ENCODE measurements at places on chromosomes 11 and 22.

GRCh38 chr11:100825626-100826025 is 138.5 kb downstream of the ARHGAP42 start:
- DNase-seq, result no peak

GRCh38 chr11:64342869-64343745 is 3.1 kb downstream of the CCDC88B start:
- DNase-seq, result no peak

DNA sequence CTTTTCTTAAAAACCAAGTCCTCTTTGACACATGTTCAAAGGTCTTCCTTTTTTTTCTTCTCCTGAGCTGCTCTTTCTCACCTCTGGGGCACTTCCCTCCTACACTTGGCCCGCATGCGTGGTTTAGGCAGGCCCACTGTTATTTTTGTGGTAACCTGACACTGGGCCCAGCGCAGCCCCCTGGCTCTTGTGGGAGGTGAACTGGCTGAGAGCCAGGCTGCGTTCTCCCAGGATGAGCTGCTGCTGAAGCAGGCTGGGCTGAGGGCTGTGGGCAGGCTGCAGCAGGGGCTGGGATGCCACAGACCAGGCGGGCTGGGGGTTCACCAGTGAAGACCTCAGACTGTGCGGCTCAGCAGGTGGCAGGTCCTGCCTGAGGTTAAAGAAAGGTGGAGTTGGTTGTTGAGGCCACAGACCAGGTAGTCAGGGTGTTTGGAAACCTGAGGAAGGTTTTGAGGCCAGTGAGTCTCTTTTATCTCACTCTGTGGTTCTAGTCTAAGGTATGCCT is 72.4 kb downstream of the TEAD1 start:
- DNase-seq, result peak; percentile 92

DNA sequence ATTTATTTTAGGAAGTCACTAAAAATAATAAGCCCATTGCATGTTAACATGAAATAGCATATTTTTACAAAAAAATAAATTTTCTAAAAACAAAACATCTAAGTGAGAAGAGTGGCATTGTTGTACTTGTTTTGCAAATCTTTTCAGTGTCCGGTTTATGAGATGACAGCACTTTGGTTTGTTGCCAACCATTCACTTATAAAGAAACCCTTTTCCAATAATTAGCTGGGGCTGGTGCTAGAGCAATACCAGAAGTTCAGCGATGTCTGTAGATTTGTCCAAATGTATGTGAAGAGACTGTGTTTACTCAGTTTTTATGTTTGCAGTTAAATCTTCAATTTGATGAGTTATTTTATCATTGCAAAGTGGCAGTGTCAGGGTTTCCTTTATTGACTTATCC is 22.1 kb upstream of the KRTAP5-7 start:
- no peak for DNase-seq

- DNase-seq, result no peak
These were observed 246.4 kb upstream of the PDGFD start for GRCh38 chr11:104410336-104410735.

DNA sequence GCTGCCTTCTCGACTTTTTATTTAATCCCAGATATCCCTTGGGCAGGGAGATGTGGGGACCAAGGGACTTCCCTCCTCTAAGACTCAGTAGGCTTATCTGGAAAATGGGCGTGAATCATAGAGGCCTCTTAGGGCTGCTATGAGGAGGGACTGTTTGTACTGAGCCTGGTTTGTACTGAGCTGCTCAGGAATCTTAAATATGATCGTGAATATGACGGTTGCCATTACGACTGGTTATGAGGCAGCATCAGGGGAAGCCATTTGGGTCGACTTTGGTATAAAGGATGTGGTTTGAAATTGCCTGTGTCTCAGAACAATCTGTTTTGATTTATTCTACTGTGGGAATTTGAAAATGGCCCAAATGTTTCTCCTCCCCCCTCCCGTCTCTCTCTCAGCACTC is 20.6 kb downstream of the TSPAN18 start:
- no peak for DNase-seq

DNA sequence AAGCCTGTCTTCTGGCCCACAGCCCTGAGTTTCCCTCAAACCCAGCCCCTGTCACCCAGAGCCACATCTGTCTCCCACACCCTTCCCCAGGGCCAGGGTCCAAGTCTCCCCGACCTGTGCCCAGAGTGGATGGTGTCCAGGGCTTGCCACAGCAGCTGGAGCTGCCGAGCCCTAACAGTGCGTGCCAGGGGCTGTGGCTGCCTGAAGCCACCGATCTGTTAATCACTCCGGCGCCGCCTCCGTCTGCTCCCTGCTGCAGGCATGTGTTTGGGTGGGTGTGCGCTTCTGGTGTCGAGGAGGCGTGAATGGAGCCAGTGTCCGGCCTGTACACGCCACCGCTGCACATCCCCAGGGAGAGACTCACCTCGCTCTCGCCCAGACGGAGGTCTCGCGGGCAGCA is 26.1 kb downstream of the SHISAL1 start:
- DNase-seq, result no peak

DNA sequence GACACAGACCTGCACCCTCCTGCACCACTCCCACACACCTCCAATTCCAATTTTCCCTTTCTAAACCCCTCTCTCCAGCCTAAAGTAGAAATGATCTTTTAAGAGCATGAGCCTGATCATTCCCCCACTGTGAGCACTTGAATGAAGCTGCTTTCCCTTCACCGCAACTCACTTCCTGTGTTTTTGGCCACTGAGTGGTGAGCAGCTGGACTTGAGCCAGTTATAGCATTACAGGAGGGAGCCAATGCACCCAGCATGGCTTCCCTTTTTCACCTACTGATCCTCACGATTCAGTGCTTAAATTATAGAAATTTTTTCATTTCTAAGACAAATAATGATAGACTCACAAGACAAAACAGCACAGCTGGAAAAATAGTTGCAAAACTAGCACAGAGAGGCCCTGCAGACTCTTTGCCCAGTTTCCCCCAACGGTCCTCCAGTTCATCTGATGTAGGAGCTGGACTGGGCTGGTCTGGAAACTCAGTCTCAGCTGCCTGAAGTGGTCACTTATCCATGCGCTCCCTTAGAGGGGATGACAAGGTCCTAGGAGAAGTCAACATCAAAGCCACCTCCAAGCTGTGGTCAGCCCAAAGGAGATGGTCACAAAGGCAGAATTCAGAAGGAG is 9.7 kb upstream of the APOL4 start:
- peak; percentile 16 for DNase-seq

DNA sequence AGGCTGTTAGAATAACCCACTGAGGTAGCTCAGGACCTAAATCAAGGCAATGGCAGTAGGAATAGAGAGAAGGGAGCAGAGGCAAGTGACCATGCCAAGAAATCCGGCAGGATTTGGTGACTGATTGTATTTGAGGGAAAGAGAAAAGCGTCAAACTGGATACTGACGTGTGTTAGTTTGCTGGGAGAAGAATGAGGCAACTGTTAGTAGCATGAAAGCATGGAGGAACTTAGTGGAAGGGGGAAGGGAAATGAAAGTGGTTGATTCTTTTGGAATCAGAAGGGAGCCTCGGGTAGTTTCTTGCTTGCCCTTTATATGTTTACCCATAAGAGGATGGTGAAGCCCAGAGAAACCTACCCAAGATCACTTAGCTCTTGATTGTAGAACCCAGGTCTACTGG is 8.3 kb downstream of the PPFIBP2 start:
- DNase-seq, result no peak

GRCh38 chr11:35066030-35066429 is 72.9 kb upstream of the CD44 start:
- no peak for DNase-seq

GRCh38 chr22:50696799-50697561 is 24.4 kb downstream of the SHANK3 start:
- DNase-seq, result no peak

GRCh38 chr11:66116576-66117361 is 46.7 kb downstream of the PACS1 start:
- DNase-seq, result no peak

DNA sequence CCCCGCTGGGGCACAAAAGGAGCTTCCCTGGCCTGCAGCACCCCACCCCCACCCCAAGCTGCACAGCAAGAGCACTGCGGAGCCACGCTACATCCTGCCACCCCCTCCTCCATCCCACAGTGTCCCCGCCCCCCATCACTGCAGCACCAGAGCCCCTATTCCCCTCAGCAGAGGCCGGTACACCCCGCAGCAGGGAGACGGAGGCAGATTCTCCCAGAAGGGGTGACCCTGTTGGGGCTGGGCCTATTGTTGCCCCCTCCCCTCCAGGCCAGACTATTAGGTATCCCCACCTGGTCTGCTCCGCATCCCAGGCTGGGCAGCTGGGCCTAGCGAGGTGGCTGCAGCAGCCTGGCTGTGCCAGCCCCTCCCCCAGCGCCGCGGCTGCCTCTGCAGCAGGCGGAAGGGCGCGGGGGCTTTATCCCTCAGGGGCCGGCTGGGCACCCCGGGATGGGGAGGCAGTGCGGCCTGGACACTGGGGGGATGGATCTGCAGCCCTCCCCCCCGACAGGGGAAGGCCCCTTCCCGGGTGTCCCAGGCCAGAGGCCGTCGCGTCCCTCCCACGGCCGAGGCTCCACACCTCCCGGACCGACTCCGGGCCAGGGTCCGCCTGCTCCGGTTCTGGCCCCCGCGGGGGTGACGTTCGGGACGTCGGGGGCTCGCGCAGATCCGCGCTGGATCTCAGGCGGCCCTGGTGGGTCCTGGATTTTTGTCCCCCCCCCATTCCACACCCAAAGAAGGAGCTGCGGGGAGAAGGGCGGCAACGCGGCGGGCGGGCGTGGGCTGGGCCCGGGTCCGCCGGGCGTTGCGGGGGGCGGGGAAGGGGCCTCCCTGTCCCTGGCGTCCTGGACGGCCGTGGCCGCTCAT is 943 bp downstream of the DUSP8 start:
- no peak for DNase-seq

DNA sequence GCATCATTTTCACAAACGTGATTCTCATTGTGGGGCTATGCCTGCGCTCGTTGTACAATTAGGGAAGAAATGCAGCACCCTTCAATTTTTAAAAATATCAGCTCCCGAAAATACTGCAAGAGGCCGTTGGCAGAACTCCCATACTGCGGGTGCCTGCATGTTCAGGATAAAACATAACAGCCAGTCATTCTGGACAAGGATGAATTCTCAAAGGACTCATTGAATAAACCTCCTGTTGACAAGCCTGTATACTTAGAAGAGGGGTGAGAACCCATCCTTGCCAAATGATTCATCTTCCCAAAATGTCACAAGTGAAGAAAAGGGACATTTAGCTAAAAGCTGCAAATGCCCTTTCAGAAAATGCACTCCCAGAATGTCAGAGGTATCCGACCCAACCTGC is 141.9 kb downstream of the CSNK2A3 start:
- no peak for DNase-seq

Data from NCI-H2029 treated with DMSO at 0.1 percent for 48 hours (cell line).